Neural crest cell (in vitro differentiated cells): ENCODE measurements at places on chromosomes 5 and 9. TPM values are rescaled to one million over a fixed set of nuclear protein-coding genes. Genes with fewer than 3 reads are reported as not detected.

Gene NUTM2G
- total RNA-seq, result not detected in 2 replicates

Gene CD72
- total RNA-seq, result 1.4 and 2.0 TPM in 2 replicates

Gene REEP5
- total RNA-seq, result 25.8 and 28.6 TPM in 2 replicates

- DNase-seq, result no peak
Observed at GRCh38 chr5:55986931-55987330, 7.8 kb downstream of the IL6ST start.

DNA sequence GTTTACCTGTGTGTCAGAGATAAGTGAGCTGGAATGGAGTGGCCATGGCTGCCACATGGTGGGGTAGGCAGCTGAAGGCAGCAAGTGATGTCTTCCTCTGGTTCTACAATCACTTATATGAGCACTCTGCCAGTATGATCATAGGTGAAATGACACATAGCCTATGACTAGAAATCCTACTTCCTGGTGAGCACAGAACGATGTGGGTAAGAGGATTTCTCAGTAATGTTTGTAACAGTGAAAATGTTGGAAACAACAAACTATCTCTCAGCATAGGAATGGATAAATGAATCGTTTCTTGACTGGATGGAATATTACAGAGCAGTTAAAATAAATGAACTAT, 187.0 kb upstream of the S1PR3 start:
- DNase-seq, result no peak

- DNase-seq, result no peak
Observed at GRCh38 chr9:76453785-76454184, 5.2 kb upstream of the GCNT1 start.

DNA sequence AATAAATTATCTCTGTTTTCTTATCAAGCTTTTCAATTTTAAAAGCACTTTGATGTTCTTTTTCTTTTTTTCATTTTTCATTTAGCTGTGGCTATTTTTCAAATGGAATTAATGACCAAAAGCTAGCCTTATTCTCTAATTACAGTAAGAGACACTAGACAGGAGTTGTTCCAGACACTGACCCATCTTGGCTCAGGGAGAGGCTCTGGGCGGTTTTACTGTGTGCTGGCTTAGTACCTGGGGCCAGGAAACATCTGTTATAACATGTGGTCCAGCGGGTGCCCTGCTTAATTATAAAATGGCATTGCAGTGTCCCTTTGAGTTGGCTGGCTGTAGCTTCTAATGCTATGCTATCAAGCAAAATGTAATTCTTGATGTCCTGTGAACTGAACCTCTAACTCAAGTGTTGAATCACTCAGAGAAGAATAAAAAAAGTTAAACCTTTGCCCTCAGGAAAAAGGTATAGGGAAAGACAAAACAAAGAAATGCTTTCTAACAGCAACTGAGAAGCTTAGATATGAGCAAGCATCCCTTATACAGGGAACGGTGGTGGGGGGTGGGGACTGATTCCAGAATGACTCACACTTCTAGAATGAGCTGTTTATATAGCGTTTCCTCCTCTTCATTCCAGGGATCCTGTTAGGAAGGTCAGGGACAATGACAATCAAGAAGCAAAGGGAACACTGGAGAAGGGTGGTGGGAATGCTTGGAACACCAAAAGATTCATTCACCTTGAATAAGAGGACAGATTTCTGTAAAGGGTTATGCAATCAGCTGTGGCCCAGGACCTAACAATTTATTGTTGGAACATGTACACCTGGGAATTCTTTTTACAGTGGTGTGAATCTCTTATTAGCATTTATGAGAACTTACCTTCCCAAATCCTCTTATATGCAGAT, 58.7 kb upstream of the NFIB start:
- no peak for DNase-seq

DNA sequence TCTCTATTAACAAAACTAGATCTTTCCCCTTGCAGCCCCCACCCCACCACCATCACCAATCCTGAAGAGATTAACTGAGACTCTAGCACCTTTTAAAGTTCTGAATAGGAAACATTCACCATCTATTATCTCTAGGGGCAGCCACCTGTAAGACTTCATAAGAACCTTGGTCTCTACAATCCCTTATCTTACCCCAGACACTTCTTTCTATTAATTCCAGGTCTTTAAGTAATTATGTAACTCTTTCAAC, 180.2 kb upstream of the FBXL17 start:
- no peak for DNase-seq

DNA sequence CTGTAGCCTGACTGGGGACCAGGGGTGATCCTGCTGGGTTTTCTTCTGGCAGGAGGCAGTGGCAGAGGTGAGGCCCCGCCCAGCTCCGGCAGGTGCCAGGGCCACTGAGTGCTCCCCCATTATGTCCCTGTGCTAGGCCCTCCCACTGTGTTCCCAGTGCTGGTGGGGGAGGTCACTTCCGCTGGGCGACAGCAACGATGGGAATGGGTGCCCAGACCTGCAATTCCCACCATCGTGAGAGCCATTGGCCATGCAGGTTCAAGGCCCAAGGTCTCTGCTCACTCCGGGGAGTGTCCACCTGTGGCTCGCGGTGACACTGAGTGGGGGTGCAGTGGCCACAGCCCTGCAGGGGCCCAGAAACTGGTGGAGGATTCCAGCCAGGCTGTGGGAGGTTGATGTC, 98.6 kb downstream of the RXRA start:
- no peak for DNase-seq
